ENCODE measurements at places on chromosomes 12 and 14.

DNA sequence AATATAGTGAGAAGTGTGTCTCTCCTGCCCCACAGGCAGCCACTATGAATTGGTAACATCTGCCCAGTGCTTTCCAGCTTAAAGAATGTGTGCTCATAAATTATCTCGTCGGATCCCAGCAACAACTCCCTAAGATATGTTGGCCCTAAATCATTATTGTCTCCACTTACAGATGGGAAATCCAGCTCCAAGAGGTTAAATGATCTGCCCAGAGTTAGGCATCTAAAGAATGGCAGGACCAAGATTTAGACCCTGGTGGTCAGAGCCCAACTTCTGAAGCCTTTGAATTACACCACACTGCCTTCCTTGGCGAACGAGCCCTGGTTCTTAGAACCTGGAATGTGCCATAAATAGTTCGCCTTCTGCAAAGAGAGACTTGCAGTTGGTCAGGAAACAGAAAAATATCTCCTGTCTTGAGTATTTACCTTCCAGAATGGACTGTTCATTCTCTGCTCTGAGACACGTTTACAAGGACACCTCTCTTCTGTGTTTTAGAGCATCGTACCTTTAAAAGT lies 20.1 kb upstream of the PLEK2 start:
- no peak for DNase-seq

DNA sequence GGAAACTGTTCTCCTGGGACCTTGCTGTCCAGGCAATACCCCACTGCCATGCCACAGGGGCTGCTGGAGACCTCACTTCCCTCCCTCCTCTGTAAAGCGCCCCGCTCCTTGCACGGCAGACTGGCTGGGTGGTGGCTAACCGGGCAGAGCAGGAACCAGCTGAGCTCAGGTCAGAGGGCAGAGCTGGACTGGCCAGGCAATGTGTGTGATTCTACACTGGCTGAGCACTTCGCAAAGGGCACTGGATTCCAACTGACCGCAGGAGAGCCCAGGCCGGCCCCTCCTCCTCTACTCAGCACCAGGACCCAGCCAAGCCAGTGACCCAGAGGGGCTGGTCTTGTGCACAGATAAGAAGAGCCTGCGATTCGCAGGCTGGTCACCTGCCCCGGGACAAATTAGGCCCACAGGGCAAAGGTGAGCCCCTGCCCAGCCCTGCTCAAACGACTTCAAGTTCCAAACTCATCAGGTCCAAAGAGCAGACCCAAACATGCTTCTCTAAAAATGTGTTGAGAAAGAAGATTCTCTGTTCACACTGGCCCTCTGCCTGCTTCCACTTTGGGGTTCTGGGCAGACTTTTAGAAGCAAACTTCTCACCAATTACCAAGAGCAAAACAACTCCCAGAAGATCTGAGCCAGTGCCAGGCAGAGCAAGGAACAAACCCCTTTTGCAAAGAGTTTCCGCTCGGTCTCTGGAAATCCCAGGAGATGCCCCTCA lies 54.9 kb upstream of the DIO3 start:
- no peak for DNase-seq

GRCh38 chr12:26845984-26846383 lies 13.0 kb upstream of the ITPR2 start:
- no peak for DNase-seq

GRCh38 chr14:99459481-99460100 lies 21.1 kb downstream of the SETD3 start:
- no peak for DNase-seq

DNA sequence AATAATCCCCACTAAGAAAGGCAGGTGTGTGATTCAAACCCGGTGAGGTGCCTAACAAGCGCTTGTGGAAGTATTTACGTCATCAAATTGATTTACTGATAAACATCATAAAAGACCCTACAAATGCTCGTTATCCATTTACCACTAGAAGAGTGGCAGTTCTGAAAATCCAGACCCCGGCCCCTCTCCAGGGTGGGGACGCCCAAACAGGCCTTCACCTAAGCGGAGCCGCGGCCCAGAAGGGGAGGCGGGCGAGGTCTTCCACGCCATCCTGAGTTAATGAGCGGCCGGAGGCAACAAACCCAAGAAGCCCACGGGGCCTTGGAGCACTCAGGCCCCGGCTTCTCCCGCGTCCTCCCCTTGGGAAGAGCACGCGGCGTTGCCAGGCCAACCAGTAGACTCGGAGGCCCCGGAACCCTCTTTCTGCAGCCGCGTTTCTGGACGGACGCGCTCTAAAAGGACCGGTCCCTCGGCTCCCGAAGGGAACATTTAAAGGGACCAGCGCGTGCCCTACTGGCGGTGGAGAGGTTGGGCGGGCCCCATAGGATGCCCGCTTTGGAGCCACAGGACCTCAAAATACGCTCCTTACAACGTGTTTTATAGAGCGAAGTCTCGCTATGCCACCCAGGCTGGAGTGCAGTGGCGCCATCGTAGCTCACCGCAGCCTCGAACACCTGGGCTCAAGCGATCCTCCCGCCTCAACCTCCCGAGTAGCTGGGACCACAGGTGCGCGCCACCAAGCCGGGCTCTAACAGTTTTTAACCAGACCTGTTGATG lies 3.5 kb downstream of the PTPN21 start:
- DNase-seq, result peak; percentile 35

Data from CD4-positive, alpha-beta T cell treated with Interleukin-4 for 4 hours (primary cell).